ENCODE measurements at places on chromosomes 12 and 14.

- no peak for DNase-seq
Measured at GRCh38 chr12:106135075-106135474, 3.7 kb downstream of the NUAK1 start.

DNA sequence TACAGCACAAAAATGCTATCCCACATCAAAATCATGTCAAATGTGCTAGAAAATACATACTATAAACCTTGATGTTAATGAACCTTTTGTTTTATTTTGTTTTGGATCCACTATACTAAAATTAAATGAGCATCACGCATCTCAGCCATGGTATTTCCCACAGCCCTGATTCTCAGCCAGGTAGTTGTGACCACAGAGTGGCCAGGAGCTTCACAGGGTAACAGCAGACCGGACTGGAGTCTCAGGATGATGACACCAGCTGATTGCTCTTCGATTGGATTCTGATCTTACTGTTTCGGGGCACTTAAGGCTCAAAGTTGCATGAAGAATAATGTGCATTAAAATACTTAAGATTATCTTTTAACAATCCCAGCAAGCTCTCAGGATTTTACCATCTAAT, 134.8 kb downstream of the FOXN3 start:
- no peak for DNase-seq

GRCh38 chr14:92315050-92315805, 7.7 kb upstream of the SLC24A4 start:
- no peak for DNase-seq

DNA sequence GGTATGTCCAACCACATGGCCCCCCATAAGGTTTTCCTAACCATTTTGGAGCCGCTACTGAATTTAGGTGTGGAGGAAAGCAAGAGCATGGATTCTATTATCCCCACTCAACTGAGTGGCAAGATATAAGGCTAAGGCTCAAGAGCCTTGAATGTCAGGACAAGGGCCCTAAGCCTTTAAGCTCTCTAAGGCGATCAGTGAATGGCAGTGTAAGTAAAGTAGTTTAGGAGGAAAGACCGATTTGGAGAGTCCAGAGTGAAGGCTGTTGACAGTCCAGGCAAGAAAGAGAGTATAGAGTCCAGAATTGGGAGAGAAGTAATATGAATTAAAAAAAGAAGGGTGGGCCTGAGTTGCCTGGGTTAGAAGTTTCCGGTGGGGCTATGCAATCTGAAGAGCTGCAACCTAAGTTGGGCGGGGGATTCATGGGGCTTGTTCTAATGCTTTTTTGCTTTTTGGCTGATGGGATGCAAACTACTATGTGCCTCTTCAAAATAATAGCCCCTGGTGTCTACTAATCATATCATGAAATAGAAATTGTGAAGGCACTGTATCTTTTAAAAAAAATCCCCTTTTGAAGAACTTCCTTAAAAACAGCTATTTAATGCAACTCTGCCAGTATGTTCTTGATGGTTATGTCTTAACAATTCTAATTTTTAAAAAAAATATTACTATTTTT, at the start of gene SPIC:
TSS of gene SPIC (plus strand) at position 626 of the 676 bp plus-strand sequence. CDS start 1,569 bp downstream, outside the sequence.
- DNase-seq: no peak
